ENCODE measurements at places on chromosomes 13 and 19. TPM values are rescaled to one million over a fixed set of nuclear protein-coding genes. Genes with fewer than 3 reads are reported as not detected.

DNA sequence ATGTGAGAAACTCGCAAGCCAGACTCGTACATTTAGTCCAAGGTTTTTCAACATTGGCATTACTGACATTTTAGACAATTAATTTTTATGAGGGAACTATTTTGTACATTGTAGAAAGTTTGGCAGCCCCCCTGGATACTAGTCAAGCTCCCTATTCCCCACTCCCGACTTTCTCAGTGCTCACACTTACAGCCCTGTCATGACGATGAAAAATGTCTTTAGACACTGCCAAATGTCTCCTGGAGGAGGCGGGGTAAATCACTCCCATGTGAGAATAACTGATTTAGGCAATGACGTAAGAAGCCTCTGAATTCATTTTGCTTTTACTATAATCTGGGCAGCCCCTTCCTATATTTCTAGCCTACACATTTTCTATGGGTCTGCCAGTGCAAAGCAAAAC, 535.8 kb upstream of the KLHL1 start:
- DNase-seq, result no peak

DNA sequence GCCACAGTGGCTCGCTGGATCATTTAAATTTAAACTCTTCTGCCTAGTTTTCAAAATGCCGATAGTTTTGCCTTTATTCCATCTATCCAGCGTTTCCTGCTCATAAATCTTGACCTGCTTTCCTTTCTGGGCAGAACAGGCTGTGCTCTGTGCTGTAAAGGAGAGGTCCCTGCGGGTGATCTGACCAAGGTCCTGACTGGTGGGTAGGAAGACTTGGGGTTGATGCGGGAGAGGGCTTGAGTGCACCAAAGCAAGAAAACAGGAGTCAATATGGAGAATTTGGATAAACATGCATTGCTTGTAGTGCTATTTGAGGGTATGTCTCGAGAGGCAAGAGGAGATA, 533.6 kb downstream of the MYO16 start:
- no peak for DNase-seq

GRCh38 chr13:106917024-106917571, 349.2 kb upstream of the ARGLU1 start:
- DNase-seq, result no peak

DNA sequence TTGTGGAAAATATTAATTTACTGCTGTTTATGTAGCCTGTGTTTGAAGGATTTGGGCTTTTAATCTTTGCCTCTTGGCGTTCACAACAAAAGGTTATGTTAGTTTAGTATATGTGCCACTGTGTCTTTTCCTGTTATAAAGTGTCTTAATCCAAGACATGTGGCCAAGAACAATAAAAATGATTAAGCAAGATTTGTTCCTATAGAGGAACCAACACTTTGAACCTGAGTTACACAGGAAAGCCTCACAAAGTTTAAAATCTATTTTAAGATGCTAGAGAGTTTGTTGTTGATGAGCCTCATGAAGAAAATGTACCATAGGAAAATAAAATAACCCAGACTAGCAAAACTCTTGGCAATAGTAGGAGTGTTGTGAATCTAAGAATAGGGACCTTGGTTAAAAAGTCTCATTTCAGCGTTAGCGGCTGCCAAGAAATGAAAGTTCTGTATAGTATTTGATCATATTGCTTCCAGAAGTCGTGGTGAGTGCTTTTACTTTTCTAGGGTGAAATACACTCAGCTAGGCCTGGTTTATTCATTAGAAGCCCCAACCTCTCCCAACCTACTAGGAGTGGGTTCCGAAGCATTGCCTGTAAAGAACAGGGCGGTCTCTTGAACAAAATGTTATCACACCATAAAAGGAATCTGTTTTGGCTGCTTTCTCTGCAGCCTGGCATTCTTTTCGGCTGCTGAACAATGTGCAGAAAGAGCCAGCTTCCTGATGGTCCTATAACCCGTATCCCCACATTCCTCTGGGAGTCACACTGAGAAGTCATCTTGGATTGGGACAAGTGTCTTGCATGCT, 102.6 kb downstream of the LRCH1 start:
- DNase-seq, result no peak

GRCh38 chr13:50244713-50245574, 229.7 kb downstream of the KCNRG start:
- no peak for DNase-seq

DNA sequence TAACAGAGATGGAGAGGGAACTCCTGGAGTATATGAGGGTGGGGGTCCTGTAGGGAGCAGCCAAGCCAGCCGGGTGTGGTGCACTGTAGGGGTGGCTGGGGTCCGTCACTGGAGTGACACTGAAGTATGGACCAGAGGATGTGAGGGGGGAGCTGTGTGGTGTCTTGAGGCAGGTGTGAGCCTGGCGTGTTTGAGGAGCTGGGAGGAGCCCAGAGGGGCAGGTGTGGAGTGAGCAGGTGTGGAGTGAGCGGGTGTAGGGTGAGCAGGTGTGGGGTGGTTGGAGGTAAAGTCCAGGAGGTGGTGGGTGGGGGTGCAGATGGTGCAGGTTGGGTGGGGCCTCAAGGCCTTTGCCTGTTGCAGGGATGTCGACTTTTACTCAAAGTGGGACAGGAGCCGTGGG, 5.9 kb downstream of the B3GNT8 start:
- DNase-seq, result no peak

DNA sequence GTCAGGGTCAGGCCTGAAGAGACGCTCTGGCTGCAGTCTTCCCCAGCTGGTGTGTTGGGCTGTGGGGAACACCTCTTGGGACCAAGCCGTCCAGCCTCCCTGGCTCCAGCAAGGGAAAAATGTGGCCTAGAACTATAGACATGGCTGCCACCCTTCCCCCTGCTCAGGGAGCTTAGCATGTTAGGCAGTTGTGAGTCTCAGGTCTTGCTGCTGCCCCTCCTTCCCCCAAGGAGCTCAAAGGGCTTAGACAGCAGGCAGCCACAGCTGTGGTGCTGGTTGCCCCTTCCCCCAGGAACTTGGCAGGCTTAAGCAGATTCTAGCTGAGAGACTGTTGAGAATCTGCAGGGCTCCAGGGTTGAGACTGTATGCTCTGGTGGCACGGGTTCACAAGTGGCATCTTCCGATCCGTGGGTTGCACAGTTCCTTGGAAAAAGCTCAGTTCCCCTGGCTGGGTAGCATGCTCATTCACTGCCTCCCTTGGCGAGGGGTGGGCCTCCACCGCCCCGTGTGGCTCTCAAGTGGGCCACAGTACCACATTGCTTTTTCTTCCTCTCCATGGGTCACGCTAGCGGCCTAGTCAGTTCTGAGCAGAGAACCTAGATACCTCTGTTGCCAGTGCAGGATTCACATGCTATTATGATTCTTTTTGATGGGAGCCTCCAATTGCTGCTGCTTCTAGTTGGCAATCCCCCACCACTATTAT, 1258.6 kb downstream of the OLFM4 start:
- no peak for DNase-seq

GRCh38 chr19:14059093-14059480, 2.8 kb downstream of the PALM3 start:
- DNase-seq, result no peak

- peak; percentile 31 for DNase-seq
Measured at GRCh38 chr13:96835546-96835945, 158.7 kb downstream of the OXGR1 start.

- no peak for DNase-seq
Measured at GRCh38 chr13:97853550-97853949, 99.9 kb upstream of the IPO5 start.

GRCh38 chr13:43698758-43699157, 88.0 kb downstream of the ENOX1 start:
- DNase-seq, result no peak

The COMMD6 gene
- 218 TPM for polyA plus RNA-seq

The COX6B2 gene
- 0.78 TPM for polyA plus RNA-seq

The ZNF223 gene
- 18.3 TPM for polyA plus RNA-seq

The ZNF570 gene
- 11.6 TPM for polyA plus RNA-seq

The ZNF682 gene
- 27.9 TPM for polyA plus RNA-seq

The HRC gene
- polyA plus RNA-seq, result 22.9 TPM

The HSD17B14 gene
- polyA plus RNA-seq, result 27.4 TPM

All from left kidney (tissue), 8 donors.